ENCODE measurements at places on chromosomes 2 and 18.

DNA sequence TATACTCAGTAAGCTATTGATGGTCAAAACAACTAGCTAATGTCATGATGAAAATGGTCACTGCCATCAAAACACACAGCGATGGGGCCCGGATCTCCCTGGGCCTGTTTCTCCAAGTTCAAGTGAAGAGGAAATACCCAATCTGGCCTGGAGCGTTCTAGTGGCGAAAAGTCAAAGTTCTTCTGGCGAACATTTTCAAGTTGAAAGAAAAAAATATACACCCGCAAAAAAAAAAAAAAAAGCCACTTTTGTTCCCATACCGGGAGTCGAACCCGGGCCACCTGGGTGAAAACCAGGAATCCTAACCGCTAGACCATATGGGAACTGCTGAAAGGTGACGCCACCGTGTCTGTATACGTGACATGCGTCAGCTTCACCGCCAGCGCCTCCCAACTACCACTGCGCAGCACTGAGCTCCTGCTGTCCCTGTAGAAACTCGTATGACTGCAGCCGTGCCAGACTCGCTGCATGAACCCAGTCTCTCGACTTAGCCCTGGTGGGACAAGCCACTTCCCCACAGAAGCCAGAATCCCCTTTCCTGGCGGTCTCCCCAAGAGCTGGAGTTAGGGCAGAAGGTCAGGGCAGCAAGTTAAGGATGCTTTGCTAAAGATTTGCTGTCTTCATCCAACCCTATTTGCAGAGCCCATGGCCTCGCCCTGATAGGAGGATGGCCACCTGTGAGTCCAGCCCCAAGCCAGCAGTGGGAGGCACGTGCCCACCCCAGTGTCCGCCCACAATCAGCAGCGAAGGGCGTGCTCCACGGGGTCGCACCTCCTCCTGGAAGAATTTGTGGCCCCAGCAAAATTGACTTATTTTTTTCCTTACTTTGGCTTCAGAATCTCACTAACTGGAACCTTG lies 5.6 kb upstream of the IMP4 start:
- peak; percentile 37 for DNase-seq

GRCh38 chr2:152173831-152174230 lies 1.7 kb downstream of the STAM2 start:
- DNase-seq: no peak

DNA sequence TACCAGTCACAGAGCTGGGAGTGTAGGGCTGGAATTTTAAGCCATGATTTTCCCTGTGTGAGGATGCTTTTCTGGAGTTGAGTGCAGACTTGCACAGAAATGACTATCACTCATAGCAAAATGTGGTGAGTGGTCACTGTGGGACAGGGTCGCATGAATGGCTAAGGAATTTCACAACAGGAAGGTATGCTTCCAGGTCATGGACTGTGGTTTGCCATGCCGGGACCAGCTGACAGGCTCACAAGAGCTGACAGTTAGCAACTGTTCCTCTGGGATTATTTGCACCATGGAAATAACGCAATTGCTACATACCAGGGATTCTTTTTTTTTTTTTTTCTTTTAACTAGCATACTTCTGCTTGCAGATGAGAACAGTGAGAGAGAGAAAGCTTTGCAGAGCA lies 3.8 kb upstream of the UXS1 start:
- no peak for DNase-seq

- DNase-seq: no peak
Observed at GRCh38 chr2:145022666-145023333, 502.9 kb upstream of the ZEB2 start.

GRCh38 chr2:71001981-71002570 lies 7.4 kb upstream of the TEX261 start:
- DNase-seq: no peak

DNA sequence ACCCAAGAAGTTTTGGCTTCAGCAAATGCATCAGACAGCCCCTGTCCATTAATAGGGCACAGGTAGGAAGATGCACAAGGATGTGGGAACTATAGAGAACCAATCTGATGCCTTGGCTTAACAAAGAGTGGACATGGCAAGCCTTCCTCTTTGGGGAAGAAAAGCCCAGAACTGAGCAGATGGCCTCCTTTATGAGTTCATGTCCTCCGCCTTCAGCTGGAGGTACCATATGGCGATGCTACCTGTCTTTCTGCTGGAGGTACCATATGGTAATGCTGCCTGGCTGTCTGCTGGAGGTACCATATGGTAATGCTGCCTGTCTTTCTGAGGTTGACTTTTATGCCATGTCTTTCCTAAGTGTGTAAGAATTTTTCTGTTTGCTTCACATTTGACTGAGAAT lies 6.0 kb downstream of the RETREG2 start:
- no peak for DNase-seq

DNA sequence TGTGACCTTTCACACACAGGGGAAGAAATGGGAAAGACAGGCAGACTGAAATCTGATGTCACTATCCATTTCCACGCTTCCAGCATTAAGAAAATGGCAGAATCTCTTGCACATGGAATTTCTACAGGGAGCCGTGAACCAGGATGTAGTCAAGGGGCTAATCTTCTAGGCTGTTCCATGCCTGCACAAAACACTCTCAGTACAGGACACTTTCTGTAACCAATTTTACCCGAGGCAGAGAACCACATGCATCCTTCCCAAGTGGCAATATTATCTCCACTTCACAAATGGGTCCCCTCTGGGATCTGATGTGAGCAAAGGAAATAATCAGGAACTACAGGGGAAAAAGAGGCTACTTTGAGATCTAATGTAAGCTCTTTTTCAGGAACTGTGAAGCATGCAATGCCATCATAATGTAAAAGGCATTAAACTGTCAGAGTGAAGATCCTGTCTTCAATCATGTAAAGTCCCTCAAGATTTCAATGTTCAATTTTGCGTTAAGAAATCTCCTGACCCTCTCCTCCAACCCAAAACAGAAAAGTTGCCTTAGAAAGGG lies 236.9 kb downstream of the RBM43 start:
- DNase-seq: no peak

GRCh38 chr2:39521876-39522517 lies 84.9 kb upstream of the MAP4K3 start:
- DNase-seq: no peak
